ENCODE measurements at places on chromosomes 5 and 9.

DNA sequence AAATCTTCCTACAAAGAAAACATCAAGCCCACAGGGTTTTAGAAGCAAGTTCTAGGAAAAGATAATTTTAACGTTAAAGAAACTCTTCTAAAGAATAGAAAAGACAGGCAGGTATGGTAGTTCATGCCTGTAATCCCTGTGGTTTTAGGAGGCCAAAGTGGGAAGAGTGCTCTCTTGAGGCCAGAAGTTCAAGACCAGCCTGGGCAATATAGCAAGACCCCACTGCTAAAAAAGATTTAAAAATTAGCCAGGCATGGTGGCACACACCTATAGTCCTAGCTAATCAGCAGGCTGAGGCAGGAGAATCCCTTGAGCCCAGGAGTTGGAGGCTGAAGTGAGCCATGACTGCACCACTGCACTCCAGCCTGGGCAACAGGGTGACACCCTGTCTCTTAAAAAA is 193.3 kb downstream of the MLLT3 start:
- no peaks in the 10 kb centered on the region for H3K36me3 ChIP-seq
- no peak overlapping the region for H3K4me3 ChIP-seq
- no peak overlapping the region for H3K27ac ChIP-seq
- no peak for DNase-seq

GRCh38 chr9:116452634-116453033 is 234.5 kb upstream of the TRIM32 start:
- H3K36me3 ChIP-seq, result no peaks in the 10 kb centered on the region
- H3K27me3 ChIP-seq, result no peaks in the 10 kb centered on the region
- no peak overlapping the region for H3K4me3 ChIP-seq
- no peak overlapping the region for H3K27ac ChIP-seq
- DNase-seq, result no peak
- H3K4me1 ChIP-seq, result peaks cover 9% of the 10 kb centered on the region

DNA sequence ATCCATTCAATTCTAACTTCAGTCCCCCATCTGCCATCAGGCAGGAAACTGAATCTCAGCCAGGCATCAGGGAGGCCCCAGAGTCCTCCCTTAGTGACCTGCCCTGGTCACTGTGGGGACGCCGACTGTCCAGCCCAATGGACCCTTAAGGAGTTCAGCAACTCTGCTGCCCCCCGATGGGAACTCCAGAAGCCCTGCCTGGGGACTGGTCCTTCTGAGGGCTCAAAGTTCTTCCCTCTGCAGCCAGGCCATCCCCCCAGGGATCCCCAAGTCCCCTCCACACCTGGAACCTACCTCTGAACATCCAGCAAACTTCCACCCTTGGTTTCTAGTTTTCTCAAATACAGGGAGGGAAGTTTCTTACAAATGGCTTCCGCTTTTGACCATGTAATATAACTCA is 76.8 kb downstream of the UBE2QL1 start:
- no peak for DNase-seq
- H3K4me1 ChIP-seq, result no peaks in the 10 kb centered on the region
- H3K27me3 ChIP-seq, result no peaks in the 10 kb centered on the region
- H3K27ac ChIP-seq, result no peak overlapping the region

DNA sequence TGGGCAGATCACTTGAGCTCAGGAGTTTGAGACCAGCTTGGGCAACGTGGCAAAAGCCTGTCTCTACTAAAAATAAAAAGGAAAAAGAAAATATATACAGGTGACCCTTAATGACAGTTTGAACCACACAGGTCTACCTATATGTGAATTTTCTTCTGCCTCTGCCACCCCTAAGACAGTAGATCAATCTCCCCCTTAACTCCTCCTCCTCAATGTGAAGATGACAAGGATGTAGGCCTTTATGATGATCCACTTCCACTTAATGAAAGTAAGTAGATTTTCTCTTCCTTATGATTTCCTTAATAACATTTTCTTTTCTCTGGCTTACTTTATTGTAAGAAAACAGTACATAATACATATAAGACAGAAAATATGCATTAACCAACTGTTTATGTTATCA is 3.4 kb downstream of the AKNA start:
- DNase-seq, result no peak
- no peaks in the 10 kb centered on the region for H3K27me3 ChIP-seq
- H3K4me3 ChIP-seq, result no peak overlapping the region
- H3K36me3 ChIP-seq, result peaks cover 11% of the 10 kb centered on the region
- peaks cover 13% of the 10 kb centered on the region for H3K4me1 ChIP-seq
- H3K27ac ChIP-seq, result peak overlapping the region; percentile 80

- no peaks in the 10 kb centered on the region for H3K36me3 ChIP-seq
- DNase-seq, result no peak
- H3K27ac ChIP-seq, result no peak overlapping the region
- H3K4me3 ChIP-seq, result no peak overlapping the region
Measured at GRCh38 chr9:80437825-80438224, 866.1 kb downstream of the TLE4 start.

- H3K27me3 ChIP-seq, result no peaks in the 10 kb centered on the region
- no peak overlapping the region for H3K27ac ChIP-seq
- no peak for DNase-seq
- no peaks in the 10 kb centered on the region for H3K4me1 ChIP-seq
Measured at GRCh38 chr5:72661405-72661804, 154.2 kb upstream of the ZNF366 start.

Measured in prostate gland (tissue), 2 donors.